ENCODE measurements at places on chromosomes 16 and 17.

GRCh38 chr17:13541032-13541480, 60.7 kb downstream of the HS3ST3A1 start:
- no peak for DNase-seq

GRCh38 chr16:7689234-7689633, 356.6 kb downstream of the RBFOX1 start:
- DNase-seq = no peak

- no peak for DNase-seq
Measured at GRCh38 chr17:49482144-49482817, 12.8 kb upstream of the NGFR start.

DNA sequence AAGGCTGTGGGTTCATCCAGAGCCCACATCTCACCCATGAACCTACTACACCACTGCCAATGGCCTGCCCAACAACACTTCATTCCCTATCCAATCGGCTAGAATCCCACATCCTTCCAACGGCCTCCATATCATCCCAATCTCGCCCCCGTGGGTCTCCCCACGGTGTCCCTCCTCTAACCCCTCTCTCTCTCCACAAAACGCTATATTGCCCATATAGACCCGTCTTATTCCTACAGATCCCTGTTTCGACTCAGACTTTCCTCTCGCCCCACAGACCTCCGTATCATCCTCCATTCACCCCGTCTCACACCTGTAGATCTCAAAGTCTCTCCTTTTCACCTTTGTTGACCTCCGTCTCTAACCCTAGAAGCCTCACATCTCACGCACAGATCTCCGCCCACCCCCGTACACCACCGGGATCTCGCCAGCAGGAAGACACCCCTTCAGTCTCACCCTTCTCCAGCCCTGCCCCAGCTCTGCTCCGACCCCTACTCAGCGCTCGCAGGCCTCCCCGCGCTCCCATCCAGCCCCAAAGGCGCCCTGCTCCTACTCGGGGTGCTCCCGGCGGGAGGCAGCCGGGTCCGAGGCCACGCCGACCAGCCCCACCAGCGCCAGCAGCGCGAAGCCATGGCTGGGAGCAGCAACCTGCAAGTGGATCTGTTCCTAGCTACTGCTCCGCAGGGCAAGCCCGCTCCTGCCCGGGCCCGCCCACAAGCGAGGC, at the start of gene FDXR:
Gene FDXR (minus strand): TSS at position 682 of the 724 bp plus-strand sequence. CDS start 50 bp downstream, at position 632.
- no peak for DNase-seq

GRCh38 chr17:81891303-81891552, 158 bp downstream of the ALYREF start:
- DNase-seq = no peak
